ENCODE measurements at places on chromosomes 13 and 19.

- DNase-seq, result no peak
These were observed 8.9 kb downstream of the IGFL3 start for GRCh38 chr19:46115396-46116106.

DNA sequence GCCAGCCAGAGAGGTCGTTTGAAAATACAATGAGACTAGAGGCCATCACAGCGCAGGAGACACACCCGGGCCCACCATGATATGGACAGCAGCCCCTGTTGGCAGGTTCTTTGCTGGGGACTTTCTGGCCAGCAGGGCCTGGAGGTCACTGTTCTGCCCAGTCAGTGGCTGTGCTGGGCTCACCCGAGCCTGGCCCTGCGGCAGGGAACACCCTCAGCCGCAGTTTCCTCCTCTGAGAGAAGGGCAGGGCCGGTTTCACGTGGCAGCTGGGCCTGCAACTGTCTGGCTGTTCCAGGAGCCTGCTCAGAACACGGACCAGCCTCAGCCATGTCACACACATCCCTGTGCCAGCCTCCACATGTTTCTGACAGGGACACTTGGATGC is 39.4 kb downstream of the ADPRHL1 start:
- DNase-seq, result no peak

GRCh38 chr13:46389457-46390451 is 2.7 kb upstream of the RUBCNL start:
- DNase-seq, result peak; percentile 73

DNA sequence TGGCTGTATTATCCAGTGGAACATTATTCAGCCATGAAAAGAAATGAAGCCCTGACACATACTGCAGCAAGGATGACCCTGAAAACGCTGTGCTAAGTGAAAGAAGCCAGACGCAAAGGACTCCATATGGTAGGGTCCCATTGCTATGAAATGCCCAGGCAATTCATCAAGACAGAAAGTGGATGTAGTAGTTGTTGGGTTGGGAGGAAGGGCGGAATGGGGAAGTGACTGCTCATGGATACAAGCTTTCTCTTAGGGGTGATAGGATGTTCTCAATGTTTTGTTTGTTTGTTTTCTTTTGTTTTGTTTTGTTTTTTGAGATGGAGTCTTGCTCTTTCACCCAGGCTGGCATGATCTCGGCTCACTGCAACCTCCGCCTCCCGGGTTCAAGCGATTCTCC is 11.1 kb upstream of the CEACAM16 start:
- DNase-seq, result no peak

DNA sequence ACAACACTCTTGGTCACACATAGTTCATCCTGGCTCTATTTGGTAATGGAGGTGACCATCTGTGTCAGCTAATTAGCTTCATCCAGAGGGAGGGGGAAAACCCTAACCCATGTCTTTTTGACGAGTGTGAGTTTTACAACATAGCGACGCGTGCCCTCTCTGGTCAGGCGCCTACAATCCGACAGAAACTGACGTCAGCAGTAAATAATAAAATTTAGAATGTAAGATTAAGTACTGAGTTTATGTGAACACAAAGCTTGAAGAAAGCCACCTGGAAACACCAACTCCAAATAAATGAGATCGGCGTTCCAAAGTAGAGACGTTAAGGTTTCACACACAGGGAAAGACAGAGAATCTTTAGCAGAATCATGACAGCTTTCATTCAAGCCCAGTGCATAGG is 1.8 kb upstream of the ZNF83 start:
- DNase-seq, result no peak

- no peak for DNase-seq
These were observed 263.7 kb upstream of the PCDH9 start for GRCh38 chr13:67493835-67494234.

GRCh38 chr19:11375143-11375948 is 880 bp downstream of the SWSAP1 start:
- peak; percentile 76 for DNase-seq

DNA sequence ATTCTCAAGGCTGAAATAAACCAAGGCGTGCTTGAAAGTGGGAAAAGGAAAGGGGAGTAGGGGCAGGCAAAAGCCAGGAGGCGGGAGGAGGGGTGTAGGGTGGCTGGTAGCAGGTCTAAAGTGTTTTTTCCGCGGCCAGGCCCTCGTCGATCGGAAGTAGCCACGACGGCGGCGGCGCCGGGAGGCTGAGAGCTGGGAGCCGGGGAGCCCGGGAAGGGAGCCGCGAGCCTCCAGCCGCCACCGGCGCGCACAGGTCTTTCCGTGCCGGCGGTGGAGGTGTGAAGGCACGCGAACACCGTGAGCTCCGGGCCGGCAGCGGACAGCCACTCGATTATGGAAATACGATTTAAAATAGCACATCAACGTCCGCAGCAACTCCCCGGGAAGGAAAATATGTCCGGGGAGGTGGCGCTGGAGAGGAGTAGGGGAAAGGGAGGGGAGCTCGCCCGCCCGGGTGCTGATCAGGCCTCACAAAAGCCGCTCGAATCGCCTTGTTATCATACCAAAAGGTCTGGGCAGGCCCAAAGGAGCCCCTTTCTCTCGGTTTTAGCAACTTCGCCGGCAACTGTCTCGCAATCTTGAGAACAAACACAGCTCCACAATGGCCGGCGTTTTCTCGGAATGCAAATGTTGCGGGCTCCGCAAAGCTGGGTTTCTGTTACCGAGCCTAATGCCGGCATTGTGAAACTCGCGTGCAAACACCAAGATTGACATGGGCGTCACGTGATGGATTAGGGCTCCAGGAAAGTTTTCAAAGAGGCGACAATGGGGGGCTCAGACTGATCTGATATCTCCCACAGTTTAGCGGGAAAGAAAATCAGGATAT is 2.9 kb upstream of the PCDH8 start:
- peak; percentile 76 for DNase-seq

DNA sequence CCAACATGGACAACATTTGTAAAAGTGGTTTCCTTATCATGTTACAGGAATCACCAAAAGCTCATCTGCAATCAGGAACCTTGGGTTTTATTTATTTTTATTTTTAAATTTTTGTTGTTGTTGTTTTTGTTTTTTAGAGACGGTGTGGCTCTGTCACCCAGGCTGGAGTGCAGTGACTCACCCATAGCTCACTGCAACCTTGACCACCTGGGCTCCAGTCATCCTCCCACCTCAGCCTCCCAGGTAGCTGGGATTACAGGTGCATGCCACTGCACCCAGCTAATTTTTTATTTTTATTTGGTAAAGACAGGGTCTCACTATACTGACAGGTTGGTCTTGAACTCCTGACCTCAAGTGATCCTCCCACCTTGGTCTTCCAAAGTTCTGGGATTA is 13.6 kb upstream of the SERP2 start:
- no peak for DNase-seq
